Mesenchymal stem cell (in vitro differentiated cells and primary cell): ENCODE measurements at places on chromosomes 11 and 22.

- peak; percentile 60 for DNase-seq
These were observed 57.6 kb downstream of the FBXO7 start for GRCh38 chr22:32531931-32532819.

GRCh38 chr11:121236115-121237001 is 56.2 kb upstream of the SC5D start:
- DNase-seq: peak; percentile 65

GRCh38 chr11:12818333-12819015 is 144.3 kb downstream of the TEAD1 start:
- peak; percentile 93 for DNase-seq

GRCh38 chr22:26679003-26679629 is 21.7 kb downstream of the MIAT start:
- DNase-seq: peak; percentile 84

- DNase-seq: no peak
These were observed 18.5 kb downstream of the GAB2 start for GRCh38 chr11:78399136-78399535.

DNA sequence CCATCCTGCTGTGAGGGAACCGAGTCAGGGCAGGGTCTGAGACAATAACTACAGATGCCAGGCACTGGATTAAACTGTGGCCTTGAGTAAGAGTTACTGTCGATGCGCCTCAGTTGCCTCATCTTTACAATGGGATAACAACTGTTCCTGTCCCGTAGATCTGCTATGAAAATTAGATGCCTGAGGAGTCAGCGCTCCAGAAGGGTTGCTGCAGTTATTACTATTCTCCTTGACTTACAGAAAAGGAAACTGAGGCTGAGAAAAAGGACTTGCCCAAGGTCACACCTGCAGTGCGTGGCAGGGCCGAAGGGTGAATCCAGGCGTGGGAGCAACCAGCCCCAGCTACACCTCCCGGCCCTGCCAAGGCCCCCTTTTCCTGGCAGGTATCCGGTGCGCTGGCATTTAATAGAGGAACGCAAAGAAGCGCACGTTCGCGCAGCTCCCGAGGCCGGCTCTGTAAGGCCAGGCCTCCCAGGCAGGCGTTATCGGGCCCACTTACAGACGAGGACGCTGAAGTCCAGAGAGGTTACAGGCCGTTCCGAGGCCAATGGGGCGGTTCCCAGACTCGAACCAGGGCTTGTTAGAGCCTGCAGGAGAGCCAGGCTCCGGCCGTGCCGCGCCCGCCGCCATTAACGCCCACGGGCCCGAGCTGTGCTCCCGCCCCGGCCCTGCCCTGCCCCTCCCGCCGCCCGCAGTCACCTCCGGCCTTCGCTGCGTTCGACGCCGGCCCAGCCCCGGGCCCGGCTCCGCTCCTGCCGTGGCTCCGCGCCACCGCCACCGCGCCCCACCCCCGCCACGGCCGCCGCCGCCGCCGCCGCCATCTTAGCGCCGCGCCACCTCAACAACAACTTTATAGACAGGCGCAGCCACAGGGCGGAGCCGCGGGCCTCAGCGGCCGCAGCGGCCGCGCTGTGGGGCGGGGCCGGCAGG is at the start of gene C11orf68:
Gene C11orf68 (minus strand): TSS at position 852 of the 930 bp plus-strand sequence. CDS start 31 bp downstream, at position 821.
- no peak for DNase-seq

DNA sequence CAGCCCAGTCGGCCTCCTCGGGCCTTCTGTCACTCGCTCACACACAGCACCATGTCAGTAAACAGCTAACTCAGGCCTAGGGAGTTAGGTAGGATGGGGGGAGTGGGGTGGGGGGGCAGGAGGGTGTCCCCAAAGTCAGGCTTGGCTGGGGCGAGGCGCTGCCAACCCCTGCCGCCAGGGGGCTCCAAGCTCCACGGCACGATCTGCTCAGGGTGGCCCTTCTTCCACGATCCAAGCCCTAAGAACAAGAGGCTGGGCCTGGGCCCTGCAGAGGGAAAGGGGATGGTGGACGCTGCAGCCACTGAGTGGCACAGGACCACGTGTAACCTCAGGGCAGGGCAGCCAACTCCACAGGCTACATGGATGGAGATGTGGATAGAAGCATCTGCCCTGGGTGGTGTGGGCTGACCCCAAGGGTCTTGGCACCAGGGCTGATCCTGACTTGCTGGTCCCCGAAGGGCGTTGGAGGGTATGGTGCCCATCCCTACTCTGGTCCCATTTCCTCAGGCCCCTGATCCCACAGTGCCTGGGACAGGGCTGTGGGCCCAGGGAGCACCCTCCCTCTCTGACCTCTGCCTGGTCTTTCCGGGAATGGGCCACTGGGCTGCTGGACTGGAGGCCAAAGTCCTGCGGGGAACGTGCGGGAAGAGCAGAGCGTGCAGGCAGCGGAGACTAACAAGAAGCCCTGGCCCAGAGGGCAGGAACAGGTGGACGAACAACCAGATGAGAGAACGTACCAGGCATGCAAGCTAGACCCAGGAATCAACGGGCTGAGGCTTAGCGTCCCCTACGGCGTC is 29.1 kb upstream of the TXNRD2 start:
- DNase-seq: peak; percentile 59

GRCh38 chr11:47345890-47346563 is 6.5 kb downstream of the MYBPC3 start:
- DNase-seq: no peak

- DNase-seq: no peak
These were observed 15.1 kb downstream of the LDHC start for GRCh38 chr11:18427240-18427639.

- peak; percentile 90 for DNase-seq
These were observed 15.6 kb downstream of the ARAP1 start for GRCh38 chr11:72736452-72737069.

- no peak for DNase-seq
These were observed 96.2 kb upstream of the MTMR2 start for GRCh38 chr11:96019810-96020747.

DNA sequence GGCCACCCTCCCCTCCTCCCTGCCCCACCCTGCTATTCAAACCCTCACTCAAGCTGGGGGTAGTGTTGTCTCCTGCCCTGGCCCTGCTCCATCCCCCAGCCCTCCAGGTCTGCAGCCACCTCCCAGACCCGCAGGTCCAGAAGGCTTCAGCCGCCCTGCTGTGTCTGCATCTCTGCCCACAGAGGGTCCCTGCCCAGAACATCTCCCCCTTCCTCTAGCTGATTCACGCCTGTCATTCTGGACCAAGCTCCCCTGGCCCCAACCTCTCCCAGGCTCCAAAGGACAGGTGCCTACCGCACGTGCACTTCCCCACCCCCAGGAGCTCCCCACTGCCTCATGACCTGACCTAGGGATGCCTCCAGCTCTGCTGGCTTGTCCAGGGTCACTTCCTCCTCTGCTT is 16.0 kb upstream of the SHISAL1 start:
- no peak for DNase-seq

DNA sequence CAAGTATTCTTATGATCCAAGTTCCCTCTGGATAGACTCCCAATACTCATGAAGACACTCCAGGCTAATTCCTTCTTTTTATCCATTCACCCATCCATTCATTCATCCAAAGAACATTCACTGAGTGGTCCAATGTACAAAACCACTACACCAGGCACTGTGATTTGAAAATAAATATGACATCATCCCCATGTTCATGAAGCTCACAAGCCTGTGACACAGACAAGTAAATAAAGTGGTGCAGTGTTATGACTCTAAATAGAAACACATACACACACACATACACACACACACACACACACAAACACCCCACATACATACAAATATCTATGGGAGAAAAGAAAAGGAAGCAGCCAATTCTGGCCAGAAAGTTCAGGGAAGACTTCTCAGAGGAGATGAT is 35.5 kb downstream of the MTMR2 start:
- DNase-seq: peak; percentile 60
